ENCODE measurements at places on chromosomes 16 and 17.

DNA sequence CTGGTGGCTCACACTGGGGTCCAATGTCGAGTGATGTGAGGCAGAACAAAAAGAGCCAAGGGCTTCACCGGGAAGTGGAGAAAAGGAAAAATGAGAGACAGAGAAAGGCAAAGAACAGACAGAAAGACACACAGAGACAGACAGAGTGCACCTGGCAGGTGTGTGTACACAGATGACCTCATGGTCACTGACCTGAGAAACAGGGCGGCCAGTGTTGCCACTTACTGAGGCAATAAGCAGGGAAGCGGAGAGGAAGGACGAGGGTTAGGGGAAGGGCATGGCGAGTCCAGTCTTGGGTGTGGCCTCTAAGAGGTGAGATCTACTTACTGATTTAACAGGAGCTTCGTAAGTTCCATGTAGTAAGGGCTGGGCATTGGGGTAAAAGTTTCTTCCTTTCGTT is 7.5 kb downstream of the GINS2 start:
- DNase-seq = no peak

- DNase-seq = no peak
Observed at GRCh38 chr16:68403704-68404103, 44.6 kb downstream of the SMPD3 start.

- no peak for DNase-seq
Observed at GRCh38 chr16:19748389-19749168, 30.5 kb downstream of the IQCK start.

DNA sequence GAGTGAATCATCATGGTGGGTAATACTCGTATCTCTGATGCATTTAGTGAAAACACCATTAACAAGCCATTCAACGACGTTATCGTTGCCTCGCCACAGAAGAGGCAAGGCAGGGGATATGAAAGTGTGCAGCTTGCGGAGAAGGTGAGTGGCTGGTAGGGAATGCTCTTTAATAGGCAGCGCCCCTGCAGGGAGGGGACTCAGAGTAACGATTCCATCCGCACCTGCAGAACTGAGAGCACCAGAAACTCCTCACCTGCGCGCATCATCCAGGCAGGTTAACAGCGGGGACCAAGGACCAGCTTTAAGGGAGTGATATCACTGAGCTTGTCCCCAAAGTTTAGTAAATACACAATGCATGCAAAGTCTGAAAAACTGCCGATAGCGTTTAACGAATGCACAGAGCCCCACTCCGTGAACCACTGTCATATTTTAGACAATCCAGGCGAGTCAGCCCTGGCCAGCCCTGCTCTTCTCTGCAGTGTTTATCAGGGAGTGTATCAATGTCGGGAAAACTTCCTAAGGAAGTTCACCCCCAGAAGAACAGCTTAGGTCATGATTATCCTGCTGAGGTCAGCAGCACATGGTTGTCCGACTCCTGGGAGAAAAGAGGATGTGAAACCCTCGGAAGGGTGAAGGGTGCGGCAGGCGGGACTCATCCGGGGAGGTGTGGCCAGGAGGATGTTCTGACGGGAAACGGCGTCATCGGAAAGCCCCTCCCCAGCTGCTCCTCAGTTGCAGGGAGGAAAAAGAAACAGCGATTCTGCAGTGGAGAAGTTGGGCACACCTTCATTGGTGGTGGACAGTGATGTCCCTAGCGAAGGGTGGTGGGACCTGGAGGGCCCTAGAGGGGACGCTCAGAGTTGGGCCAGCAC is 68.5 kb upstream of the DNAH17 start:
- peak; percentile 75 for DNase-seq

Measured in HTR-8/SVneo (cell line).